NCI-H524 treated with DMSO at 0.1 percent for 48 hours (cell line): ENCODE measurements at places on chromosomes 12 and 14.

- peak; percentile 77 for DNase-seq
Observed at GRCh38 chr12:93173178-93173957, 204.4 kb upstream of the NUDT4 start.

DNA sequence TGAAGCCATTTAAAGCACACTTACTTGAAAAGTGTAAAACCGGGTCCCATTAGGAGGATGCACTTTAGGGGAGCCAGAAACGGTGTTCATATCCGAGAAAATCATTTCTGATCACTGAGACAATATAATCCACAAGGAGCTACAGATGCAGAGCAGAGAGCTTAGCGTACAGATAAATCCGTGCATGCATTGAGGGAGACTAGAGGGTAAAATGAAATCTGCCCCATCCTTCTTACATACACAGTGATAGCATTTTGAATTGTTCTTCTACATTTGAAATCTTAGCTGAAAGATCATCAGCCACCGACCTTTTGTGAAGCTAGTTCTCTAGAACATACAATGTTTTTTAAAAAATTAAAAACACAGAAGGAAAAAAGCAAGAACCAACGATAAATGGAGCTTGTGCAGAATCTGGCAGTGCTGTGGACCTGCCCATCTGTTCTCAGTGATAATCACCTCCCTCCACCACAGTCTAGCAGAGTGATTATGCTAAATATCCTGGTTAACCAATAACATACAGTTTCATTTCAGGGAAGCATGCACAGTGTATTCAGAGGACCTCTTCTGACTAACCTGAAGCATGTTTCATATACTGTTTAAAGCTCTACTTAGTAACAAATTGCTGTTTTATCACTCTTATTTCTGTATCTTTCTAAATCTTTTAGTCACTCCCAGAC, 161.1 kb downstream of the PPFIA2 start:
- peak; percentile 81 for DNase-seq

- no peak for DNase-seq
Observed at GRCh38 chr12:27576667-27577347, 52.8 kb downstream of the PPFIBP1 start.

DNA sequence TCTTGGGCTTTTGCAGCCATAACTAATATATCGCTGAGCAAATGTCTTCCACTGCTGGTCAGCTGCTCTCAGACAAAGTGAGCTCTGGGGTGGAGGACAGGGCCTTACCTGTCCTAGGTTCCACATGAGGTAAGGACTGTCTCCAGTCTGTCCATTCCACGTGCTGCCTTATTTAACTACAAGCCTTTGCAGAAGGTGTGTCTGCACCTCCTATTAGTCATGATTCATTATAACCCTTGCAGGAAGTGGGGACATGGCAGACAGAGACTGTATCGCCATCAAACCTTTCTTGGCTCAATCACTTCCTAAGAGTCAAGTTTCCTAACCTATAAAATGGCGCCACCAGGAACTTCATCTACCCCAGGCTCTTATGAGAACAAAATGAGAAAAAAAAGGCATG, 46.9 kb downstream of the SLC25A47 start:
- no peak for DNase-seq

- no peak for DNase-seq
Observed at GRCh38 chr12:29960122-29960521, 176.4 kb upstream of the TMTC1 start.

- no peak for DNase-seq
Observed at GRCh38 chr12:107788690-107789458, 14.4 kb downstream of the ASCL4 start.

GRCh38 chr12:121939186-121939585, 20.8 kb downstream of the CFAP251 start:
- no peak for DNase-seq
